ENCODE measurements at places on chromosomes 5 and 9.

GRCh38 chr5:169920474-169920873 lies 59.8 kb downstream of the INSYN2B start:
- DNase-seq, result no peak

GRCh38 chr5:144040615-144041305 lies 129.7 kb downstream of the YIPF5 start:
- DNase-seq, result no peak

GRCh38 chr9:87883274-87883673 lies 597 bp downstream of the SPATA31E1 start:
- DNase-seq, result no peak

- DNase-seq, result no peak
Measured at GRCh38 chr9:37430841-37431597, 8.5 kb downstream of the GRHPR start.

DNA sequence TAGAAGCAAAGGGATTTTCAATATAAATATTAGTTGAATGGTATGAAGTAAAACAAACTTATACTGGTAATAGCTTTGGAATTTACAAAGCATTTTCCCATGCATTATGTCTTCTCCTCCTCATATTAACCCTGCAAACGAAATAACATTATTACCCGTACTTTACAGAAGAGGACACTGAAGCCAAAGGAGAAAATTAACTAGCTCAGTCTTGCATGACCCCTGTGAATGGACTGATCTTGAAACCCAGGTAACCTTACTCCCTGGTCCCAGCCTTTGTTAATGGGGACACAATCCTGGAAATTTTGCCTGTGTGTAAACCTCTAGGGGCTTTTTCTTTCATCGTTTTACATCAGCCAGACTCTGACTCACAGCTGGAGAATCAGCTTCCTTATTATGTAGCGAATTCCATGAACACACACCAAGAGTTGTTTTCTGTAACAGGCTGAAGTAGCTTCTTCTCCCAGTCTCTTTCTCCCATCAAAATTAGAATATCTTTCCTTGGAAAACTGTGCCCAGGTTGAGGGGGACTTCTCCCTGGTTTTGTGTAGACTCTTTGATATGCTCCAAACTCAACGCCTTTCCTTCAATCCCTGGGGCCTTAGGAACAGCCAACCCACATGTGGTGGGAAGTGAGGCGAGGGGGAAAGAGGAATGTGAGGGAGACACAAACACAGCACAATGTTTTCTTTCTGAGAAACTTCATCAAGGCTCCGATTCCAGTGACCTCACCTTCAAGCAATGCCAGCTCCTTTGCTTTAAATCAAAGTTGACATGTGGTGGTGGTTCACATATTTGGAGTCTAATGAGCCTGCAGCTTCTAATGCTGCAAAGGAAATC lies 480.9 kb upstream of the PAPPA start:
- no peak for DNase-seq

GRCh38 chr9:20087481-20087880 lies 298.6 kb upstream of the SLC24A2 start:
- DNase-seq, result no peak

- DNase-seq, result no peak
Measured at GRCh38 chr5:17343675-17344074, 126.2 kb downstream of the BASP1 start.

DNA sequence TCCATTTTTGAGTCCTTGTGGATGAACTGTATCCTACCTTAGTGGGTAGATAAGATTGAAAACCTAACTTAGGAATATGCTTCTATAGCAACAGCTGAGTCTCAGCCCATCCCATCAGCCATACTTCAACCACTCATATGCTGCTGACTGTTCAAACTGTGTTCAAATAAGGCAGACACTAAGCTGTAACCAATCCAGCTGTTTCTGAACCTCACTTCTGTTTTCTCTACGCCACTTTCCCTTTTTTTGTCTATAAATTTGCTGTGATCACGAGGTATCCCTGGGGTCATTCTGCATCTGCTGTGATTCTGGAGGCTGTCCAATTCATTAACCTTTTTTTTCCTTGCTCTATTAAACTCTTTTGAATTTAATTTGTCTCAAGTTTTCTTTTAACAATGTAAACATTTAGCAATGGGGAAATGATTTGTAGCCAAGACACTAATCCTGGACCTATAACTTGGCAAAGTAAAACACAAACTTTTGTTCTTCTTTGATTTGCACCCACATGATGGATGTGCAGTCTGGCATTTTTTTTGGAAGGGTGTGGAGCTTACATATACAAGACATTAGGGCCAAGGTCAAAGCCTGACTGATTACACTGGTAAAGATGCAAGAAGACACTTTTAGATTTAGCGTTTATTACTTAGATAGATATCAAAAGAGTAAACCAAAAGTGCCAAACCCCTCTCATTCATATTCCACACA lies 14.9 kb upstream of the SCGB3A2 start:
- DNase-seq, result no peak

GRCh38 chr5:82624062-82624461 lies 345.9 kb upstream of the RPS23 start:
- no peak for DNase-seq

GRCh38 chr5:122319897-122320296 lies 7.9 kb downstream of the SNCAIP start:
- DNase-seq, result no peak

GRCh38 chr9:91393826-91394225 lies 29.8 kb downstream of the NFIL3 start:
- DNase-seq, result no peak

GRCh38 chr9:128203024-128203706 lies at the start of gene DNM1:
DNM1 (plus strand) TSS chr9:128203379; CDS start chr9:128203471, 92 bp downstream.
- no peak for DNase-seq

GRCh38 chr5:117473165-117473564 lies 898.5 kb upstream of the SEMA6A start:
- DNase-seq, result no peak

DNA sequence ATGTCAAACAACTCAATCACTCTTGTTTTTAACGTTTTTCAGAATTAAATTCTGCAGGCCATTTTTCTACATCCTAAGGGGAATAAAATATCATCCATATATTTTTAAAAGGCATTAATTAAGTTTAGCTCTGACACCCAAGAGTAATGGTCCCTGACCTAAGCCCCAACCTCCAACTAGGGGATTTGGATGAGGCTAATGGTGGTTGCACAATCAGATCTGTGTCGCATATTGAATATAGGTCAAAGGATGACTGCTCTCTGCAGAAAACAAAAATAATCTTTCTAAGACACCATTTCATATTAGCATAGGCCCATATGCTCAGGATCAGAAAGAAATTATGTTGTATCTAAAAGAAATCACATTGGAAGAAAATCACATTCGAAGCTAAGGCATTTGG lies 20.7 kb downstream of the CDH6 start:
- no peak for DNase-seq

- DNase-seq, result no peak
Measured at GRCh38 chr5:13108265-13108664, 836.2 kb downstream of the DNAH5 start.

- DNase-seq, result no peak
Measured at GRCh38 chr9:136025481-136025880, 64.3 kb upstream of the UBAC1 start.

GRCh38 chr9:137778336-137778735 lies 99.2 kb upstream of the CACNA1B start:
- DNase-seq, result no peak

GRCh38 chr9:133351908-133352634 lies 4.1 kb downstream of the RPL7A start:
- no peak for DNase-seq

GRCh38 chr5:109723606-109724005 lies 33.9 kb downstream of the MAN2A1 start:
- no peak for DNase-seq

- no peak for DNase-seq
Measured at GRCh38 chr9:71746023-71746757, 22.1 kb downstream of the CEMIP2 start.

GRCh38 chr9:107043886-107044285 lies 180.9 kb downstream of the ZNF462 start:
- DNase-seq, result no peak

- DNase-seq, result no peak
Measured at GRCh38 chr5:80809451-80809850, 150.7 kb upstream of the RASGRF2 start.

GRCh38 chr5:52774005-52774410 lies 13.7 kb upstream of the ITGA1 start:
- no peak for DNase-seq

DNA sequence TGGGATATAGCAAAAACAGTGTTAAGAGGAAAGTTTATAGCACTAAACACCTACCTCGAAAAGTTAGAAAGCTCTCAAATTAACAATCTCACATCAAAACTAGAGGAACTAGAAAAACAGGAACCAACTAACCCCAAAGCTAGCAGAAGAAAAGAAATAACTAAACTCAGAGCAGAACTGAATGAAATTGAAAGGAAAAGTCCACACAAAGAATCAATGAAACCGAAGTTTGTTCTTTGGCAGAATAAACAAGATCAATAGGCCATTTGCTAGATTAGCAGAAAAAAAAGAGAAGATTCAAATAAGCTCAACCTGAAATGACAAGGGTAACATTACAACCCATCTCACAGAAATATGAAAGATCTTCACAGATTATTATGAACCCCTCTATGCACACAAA lies 234.8 kb upstream of the ISL1 start:
- no peak for DNase-seq

- DNase-seq, result no peak
Measured at GRCh38 chr9:98706651-98707165, 2.0 kb downstream of the GABBR2 start.

All from GOT3 (cell line).